ENCODE measurements at places on chromosomes 7 and 10.

DNA sequence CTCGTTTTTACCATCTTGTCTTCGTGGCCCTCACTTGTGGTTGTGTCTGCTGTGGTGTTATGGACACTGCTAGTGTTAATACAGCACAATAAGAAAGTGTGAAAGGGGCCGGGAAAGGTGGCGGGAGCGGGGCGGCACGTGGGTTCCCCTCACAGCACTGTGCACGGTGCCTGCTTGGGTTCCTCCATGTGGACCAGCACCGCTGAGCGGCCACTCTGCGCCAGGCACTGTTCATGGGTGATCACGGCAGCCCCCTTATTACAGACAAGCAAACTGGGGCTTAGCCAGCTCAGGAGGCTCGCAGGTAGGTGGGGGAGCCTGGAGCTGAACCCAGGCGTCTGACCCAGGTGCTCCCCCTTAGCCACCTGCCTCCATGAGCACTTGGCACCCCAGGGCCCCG, 12.2 kb downstream of the SUN1 start:
- DNase-seq, result no peak

- no peak for DNase-seq
Measured at GRCh38 chr10:75019370-75019769, 92.1 kb upstream of the SAMD8 start.

- no peak for DNase-seq
Measured at GRCh38 chr10:105258674-105259065, 617.6 kb downstream of the SORCS3 start.

DNA sequence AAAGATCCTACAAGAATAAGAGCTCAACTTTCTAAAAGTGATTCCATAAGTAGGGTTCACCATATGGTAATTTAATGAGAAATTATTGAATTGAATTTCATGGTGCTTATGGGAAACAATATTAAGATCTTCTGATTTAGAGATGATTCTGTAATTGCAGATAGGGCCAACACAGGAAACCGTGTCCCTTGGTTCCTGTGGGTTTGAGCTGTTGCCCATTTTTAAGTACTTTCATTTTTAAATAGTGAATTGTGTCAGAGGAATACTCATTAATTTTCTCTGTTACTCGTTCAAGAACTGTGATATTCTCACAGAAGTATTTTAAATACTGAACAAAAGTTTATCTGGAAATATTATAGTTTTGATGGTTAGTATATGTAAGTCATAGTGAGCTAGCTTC, 129.2 kb downstream of the SRI start:
- DNase-seq, result no peak

- no peak for DNase-seq
Measured at GRCh38 chr10:123906884-123907652, 15.5 kb upstream of the CPXM2 start.

DNA sequence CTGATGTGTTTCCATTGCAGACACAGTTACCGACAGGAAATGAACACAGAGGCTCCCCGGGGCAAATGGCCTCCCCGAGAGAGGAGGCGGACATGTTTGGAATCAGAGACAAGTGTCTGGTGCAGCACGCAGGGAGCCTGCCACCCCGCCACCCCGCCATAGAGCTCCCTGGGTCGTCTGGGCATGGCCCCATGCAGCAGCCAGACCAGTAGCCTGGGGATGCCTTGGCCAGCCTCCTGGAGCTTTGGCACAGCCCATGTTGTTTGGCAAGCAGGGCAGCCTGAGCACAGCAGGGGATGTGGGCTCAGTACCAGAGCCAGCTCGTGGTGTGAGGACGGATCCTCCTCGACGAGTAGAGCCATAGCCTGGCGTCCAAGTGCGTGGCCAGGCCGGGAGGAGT, 80.8 kb downstream of the NKX6-2 start:
- DNase-seq, result no peak

DNA sequence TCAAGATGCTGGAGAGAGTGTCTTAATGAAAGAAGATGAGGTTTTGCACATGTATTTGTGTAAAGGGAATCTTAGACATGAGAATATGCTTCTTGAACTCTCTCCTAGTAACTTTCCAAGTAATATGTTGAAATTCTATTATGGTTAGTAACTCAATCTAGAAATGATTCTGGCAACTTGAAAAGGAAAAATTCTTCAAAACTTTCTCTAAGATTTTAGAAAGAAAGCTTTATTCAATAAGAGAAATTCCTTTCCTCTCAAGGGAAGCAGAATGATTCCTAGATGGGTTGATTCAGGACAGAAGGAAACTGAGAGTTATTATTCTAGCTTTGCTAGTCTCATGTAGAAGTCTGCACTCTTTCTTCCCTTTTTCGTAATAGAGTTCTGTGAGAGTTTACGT, 364.3 kb upstream of the PLXDC2 start:
- no peak for DNase-seq

DNA sequence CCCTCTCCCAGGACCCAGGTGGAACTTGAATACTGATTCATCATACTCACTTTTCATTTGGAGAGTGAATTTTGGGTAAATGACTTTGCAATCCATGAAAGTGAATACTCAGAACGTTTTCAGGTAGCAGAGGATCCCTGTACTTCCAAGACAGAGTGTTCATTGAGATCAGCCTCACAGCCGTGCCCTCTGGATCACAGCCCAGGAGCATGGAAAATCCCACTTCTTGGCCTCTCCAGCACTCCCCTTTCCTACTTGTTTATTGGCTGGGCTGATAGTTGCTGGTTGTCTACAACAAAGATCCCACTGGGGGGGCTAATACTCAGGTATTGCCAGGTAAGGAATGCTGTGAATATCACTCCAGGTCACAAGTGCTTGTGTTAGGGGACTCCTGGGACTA, 5.9 kb downstream of the GCK start:
- DNase-seq, result no peak

DNA sequence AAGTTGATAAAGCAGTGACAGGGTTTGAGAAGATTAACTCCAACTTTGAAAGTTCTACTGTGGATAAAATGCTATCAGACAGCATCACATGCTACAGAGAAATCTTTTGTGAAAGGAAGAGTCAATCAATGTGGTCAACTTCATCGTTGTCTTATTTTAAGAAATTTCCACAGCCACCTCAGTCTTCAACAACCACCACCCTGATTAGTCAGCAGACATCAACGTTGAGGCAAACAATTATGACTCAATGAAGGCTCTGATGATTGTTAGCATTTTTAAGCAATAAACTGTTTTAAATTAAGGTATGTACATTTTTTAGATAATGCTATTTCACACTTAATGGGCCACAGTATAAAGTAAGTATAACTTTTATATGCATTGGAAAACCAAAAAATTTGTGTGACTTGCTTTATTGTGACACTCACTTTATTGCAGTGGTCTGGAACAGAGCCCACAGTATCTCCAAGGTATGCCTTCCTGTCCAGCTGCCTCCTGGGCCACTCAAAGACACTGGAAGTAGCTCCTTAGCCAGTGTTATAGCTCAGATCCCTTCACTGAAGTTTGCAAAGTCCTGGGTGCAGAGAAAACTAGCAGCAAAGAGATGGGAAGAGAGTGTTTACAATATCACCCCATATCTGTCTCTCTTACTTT, 293.1 kb downstream of the ARHGAP12 start:
- no peak for DNase-seq

DNA sequence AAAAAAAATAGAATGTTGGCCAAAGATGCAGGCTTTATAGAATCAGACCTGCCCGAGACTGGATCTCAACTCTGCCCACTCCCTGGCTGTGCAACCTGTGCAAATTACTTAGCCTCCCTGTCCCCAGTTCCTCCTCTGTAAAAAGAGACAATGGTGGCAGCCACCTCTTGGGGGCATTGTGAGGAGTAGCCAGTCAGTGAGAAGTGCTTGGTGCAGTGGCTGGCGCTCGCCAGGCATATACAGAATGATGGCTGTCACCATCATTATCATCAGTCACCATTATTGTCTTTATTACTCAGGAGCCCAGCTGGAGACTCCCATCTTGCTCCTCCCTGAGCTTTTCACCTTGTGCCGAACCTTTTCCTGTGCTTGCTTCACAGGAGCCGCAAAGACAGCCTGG, 29.4 kb upstream of the TRIM8 start:
- DNase-seq, result no peak

DNA sequence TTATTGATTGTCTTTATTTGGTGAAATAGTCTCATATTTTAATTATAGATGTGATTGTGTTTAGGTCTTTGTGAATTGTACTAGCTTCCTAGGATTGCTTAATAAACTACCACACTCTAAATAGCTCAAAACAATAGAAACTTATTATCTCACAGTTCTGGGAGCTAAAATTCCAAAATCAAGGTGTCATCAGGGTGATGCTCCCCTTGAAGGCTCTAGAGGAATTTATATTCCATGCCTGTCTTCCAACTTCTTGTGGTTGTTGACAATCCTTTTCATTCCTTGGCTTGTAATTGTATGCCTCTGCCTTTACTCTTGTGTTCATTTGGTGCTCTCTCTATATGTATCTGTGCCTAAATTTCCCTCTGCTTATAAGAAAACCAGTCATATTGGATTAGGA, 155.3 kb upstream of the AKR1E2 start:
- DNase-seq, result peak; percentile 60

- DNase-seq, result no peak
Measured at GRCh38 chr10:131211146-131211545, 100.4 kb downstream of the TCERG1L start.

- no peak for DNase-seq
Measured at GRCh38 chr7:129017933-129018538, 36.9 kb downstream of the TNPO3 start.

DNA sequence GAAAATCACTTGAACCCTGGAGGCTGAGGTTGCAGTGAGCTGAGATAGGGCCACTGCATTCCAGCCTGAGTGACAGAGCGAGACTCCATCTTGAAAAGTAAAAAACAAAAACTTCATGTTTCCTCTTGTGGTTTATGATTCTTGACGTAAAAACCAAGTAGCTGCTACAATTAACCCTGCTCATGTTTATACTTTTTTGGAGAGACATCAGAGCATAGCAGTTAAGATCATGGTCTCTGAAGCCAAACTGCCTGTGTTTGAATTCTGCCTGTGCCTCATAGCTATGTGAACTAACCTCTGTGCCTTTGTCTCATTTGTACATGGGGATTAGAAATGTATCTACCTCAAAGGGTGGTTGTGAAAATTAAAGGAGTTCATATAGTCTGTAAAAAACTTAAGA, 27.2 kb downstream of the SUV39H2 start:
- DNase-seq, result no peak

DNA sequence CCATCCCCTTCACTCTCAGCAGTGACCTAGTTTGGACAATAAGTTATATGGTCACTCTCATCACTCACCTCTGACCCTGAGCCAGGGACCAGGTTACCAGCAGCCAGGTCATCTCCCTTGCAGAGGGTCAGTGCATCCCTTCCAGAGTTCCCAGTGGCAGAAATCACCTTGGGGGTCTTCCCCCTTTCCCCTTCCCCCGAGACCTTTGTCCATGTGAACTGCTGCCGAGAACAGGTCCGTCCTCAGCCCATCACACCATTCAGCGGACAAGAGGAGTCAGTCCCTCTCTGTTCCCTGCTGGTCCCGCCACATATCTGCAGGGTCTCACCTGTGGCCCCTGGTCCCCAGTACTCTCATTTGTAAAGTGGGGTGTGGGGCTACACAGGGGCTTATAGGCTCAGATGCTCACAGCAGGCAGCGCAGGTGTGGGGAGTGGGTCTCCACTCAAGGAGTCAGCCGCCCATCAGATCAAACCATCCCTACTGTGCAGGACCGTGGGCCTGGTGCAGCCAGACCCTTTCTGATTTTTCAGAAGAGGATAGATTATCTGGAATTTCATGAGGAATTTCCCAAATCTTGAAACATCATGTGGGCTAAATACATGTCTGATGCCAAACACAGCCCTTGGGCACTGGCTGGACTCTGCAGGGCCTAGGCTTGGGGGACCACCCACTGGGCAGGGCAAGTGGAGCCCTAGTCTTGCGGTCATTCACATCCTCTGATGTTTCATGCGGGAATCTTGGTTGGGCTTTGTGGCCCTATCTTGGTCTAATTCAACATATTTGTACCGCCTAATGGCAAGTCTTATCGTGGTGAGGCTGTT, 6.5 kb downstream of the DEPP1 start:
- DNase-seq, result no peak

- no peak for DNase-seq
Measured at GRCh38 chr7:43463401-43463980, 119.4 kb upstream of the STK17A start.

DNA sequence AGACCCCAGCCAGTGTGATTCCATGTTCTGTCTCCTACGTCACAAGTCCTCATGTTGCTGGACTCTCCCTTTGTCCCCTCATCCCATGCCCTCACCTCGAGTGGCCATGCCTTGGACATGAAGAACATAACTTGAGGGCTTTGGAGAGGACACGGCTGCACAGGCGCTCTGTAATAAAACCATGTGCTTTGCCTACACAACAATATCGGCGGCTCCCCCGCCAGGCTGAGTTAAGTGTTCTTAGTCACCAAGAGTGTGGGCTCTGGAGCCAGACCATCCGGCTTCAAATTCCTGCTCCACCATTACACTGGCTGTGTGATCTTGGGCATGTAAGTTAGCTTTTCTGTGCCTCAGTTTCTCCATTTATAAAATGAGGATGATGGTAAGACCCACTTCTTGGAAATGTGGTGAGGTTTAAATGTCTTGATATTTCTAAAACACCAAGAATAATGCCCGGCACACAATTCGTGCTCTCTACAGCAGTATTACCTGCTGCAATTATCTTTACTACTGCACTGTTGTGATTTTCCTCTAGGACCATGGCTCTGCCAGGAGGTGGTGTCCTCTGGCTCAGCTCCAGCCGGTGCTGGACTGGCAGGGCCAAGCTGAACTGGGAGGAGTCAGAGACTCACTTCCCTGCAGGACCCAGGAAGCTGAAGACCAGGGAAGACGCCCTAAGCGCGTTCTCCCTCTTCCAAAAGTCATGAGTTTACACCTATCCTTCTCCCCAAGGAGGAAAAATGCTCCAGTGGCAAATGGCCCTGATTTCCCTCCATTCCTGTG, 15.7 kb downstream of the SLIT1 start:
- no peak for DNase-seq

DNA sequence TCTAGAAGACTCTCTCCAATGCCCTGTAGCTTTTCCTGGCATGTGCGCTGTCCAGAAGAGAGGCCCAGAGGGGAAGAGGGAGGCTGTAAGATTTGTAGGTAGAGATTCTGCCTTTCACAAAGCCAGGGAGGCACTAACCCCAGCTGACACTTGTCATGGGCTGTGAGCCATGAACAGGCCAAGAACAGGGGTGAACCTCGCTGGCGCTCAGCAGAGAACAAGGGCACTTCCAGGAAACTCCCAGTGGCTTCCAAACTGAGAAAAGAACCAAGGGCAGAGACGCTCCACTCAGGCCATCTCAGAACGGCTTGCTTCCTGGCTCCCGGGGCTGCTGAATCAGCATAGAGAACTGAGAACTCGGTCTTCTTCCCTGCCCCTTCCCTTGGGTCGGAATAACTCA, 257.8 kb upstream of the ZNF32 start:
- DNase-seq, result no peak

All from fibroblast of skin of left biceps (primary cell).